ENCODE measurements at places on chromosomes 5 and 9. TPM values are rescaled to one million over a fixed set of nuclear protein-coding genes. Genes with fewer than 3 reads are reported as not detected.

GRCh38 chr9:13814647-13815400, 499.1 kb downstream of the NFIB start:
- DNase-seq = no peak

DNA sequence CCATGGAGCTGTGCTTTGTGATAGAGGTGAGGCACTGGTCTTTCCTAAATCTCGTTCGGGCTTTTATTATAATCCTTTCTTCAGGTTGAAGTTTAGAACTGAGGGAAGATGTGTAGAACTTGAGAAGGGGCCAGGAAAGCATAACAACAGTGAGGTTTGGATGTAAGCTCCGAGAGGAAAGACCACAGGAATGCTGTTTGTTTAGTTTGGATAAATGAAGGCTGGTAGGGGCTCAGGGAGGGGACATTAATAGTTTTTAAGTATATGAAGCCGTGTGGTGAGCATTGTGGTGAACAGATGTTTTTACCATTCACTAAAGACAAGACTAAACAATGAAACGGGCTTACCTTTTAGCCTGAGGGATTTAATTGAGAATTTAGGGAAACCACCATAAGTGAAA, 130.8 kb downstream of the ARHGAP26 start:
- peak; percentile 96 for DNase-seq

- DNase-seq = no peak
These were observed 655.2 kb downstream of the PDE4D start for GRCh38 chr5:59238126-59238902.

GRCh38 chr9:126474786-126475485, 138.8 kb upstream of the LMX1B start:
- peak; percentile 28 for DNase-seq

DNA sequence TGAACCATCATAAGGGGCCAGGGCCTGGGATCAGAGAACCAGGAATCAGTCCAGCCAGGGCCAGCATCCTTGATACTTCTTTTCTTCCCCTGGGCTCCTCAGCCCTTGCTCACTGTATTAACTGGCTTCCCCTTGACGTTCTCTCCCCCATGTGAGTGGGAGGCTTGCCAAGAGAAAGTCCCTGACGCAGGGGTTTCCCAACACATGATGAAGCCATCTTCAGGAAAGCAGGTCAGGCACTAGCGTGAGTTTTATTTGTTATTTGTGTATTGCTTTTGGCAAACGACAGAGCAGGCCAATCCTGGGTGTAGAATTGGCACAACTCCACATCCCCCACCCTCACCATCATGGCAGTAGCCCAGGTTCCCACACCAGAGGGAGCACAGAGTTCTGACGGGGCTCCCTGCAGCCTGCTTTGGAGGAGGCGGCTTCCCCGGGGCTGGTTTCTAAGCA, 165.5 kb upstream of the NFIL3 start:
- peak; percentile 90 for DNase-seq

DNA sequence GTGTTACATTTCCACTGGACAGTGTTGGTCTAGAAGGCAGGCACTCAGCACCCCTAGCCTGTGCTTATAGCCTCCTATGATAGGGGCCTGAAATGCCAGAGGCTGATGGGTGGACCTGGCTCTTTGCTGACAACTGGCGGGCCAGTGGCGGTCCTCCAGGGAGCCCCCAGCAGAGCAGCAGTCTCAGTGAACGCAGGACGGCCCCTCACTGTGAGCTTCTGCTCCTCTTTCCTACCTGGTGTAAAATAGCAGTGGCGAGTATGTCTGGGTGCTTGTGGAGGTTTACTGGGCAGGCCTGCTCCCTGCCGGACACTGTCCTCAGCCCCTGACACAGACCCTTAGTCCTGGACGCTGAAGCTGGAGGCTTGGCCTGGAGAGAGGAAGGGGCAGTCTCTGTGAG, 3.3 kb upstream of the SEC16A start:
- no peak for DNase-seq

Gene NR2F1
- total RNA-seq = 90.8 TPM

Gene TIMD4
- total RNA-seq = not detected

Data from fibroblast of lung (primary cell).